Activated naive CD4-positive, alpha-beta T cell (primary cell): ENCODE measurements at places on chromosomes 1 and 21.

GRCh38 chr1:32684167-32684811 lies 18.3 kb downstream of the SYNC start:
- DNase-seq, result no peak

GRCh38 chr1:117779364-117779763 lies 150.1 kb downstream of the GDAP2 start:
- DNase-seq, result no peak

DNA sequence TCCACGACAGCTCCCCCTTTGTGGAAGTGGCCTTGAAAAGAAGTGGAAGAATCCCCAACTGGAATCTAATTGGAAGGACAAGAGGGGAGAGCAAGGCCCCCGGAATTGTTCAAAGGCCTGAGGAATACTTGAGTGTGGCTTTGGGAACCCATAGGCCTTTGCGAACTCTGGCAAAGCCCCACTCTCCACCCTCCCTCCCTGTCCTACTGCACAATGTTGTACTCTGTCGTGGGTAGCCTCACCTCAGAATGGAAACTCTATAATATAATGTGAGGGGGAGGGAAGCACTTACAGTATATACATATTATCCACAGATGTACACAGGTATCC lies 28.5 kb downstream of the PLPP3 start:
- DNase-seq, result no peak

DNA sequence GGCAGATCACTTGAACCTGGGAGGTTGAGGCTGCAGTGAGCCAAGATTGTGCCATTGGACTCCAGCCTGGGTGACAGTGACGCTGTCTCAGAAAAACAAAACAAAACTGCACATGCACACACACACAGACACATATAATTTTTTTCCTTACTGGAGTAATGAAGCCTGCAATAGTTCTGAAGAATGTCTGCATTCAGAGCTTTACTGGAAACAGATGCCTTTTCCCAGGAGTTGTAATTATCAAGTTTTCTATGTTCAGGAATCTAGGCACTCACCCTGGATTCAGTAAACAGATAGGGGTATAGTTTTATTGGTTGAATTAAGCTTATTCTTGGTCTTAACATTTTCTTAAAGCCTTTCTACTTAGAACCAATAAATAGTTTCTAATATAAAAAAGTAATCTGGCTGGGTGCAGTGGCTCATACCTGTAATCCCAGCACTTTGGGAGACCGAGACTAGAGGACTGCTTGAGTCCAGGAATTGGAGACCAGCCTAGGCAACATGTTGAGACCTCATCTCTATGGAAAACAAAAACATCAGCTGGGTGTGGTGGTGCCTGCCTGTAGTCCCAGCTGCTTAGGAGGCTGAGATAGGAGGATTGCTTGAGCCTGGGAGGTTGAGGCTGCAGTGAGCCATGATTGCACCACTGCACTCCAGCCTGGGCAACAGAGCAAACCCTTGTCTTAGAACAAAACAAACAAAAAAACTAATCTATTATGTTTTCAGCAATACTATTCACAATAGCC lies 15.8 kb downstream of the SPEN start:
- DNase-seq, result no peak

DNA sequence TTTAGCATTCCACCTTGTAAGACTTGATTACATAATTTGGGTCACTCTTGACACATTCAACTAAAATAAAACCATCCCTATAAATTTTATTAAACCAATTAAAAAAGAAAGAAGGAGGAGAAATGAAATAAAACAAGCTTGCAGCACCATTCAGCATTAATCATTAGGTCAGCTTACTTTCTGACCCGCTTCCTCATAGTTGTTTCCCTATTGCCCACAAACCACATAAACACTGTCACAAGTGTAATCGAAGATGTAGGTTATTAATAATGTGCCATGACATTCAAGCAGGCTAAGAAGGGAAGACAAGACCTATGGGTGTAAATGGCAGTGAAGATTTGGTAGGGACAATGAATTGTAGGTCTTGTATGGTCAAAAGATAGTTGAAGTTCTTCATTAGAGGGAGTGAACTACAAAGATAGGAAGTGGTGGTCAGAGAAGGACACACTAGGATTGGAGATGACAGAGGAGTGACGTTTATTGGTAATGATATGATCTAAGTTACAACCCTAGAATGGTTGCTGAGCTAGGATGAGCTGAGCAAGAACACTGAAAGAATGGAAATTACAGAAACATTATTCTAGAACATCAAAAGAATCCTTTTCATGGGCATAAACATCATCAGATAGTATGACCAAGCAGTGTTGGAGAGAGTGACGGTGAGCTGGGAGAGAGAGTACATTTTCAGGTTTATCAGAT lies 231.5 kb downstream of the KCNT2 start:
- no peak for DNase-seq

DNA sequence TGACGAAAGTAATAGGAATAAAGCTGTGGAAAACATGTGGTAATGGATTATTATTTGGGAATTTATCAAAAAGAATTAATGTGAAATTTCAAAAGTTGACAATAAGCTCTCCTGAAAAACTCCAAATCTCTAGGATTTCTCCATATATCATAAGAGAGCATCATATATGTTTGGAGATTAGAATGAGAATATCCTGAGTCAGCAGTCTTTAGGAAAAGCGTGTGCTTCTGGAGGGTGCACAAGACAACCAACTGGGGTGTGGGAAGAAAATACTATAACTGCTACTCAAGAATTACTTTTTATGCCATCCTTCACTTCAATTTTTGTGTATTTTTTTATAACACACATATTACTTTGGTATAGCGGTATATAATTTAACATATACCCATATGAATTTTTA lies 19.7 kb downstream of the ELK4 start:
- DNase-seq, result no peak

GRCh38 chr1:117512728-117513321 lies 93.0 kb upstream of the TENT5C start:
- DNase-seq, result no peak

DNA sequence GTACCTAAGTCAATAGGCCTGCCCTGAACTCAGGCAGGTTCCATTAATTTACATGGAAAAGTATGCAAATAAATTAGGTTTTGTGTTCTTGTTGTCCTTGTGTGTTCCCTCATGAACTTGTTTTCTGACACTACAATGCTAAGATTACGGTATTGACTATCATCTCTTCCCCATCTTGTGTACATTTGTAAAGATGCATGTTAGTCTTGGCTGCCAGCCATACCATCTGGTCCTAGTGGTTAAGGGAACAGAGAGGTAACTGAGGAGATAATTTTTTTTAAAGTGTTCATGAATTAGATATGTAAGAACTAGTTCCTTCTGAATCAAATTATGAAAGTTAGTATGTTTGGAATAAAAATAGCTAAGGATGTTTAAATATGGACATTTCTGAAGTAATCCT lies 167.6 kb upstream of the ADAMTS5 start:
- DNase-seq, result no peak

- DNase-seq, result no peak
These were observed 858.7 kb downstream of the USP25 start for GRCh38 chr21:16588433-16588860.

- no peak for DNase-seq
These were observed 11.6 kb upstream of the CD247 start for GRCh38 chr1:167529829-167530474.

DNA sequence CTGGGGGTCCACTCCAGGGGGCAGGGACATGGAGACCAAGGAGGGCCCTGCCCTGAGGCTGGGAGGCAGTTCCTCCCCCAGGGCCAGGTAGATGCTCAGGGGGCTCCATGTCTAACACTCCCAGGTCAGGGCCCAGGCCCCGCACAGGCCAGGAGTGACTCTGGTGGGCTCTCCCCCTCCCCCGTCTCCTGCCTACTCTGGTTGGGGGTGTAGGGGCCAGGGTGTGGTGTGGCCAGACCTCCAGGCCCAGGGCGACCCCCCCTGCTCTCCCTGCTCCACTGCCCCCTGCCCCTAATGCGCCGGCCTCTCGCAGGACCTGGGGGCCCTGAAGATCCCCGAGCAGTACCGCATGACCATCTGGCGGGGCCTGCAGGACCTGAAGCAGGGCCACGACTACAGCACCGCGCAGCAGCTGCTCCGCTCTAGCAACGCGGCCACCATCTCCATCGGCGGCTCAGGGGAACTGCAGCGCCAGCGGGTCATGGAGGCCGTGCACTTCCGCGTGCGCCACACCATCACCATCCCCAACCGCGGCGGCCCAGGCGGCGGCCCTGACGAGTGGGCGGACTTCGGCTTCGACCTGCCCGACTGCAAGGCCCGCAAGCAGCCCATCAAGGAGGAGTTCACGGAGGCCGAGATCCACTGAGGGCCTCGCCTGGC lies 19.7 kb upstream of the CCDC27 start:
- no peak for DNase-seq

DNA sequence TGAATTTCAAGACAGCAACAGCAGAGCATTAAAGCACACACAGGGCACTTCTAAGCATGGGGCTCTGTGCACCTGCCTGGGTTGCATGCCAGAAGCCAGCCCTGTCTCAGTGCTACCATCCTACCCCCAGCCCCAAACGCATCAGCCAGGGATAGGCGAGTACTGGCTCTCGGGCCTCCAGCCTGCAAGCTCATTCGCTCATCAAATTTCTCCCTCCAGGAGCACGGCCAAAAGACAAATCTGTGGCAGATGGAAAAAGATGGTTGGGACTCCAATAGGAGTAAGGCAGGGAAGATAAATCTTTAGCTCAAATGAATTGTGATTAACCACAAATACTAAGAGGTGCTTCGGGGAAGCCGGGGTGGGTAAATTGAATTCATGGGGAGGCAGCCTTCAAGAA lies 189.6 kb downstream of the KAZN start:
- DNase-seq, result no peak

DNA sequence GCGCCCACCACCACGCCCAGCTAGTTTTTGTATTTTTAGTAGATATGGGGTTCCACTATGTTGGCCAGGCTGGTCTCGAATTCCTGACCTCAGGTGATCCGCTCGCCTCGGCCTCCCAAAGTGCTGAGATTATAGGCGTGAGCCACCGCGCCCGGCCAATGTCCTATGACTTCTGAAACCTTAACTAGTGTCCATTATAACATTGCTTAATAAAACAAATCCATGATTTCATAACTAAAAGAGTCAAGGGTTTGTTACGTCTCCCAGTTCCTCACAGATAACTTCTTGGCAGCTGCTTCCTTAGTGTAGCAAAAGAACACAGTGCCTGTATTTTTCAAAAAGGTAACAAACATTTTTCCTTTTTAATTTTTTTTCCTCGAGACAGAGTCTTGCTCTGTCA lies 53.6 kb downstream of the FBXO42 start:
- no peak for DNase-seq

DNA sequence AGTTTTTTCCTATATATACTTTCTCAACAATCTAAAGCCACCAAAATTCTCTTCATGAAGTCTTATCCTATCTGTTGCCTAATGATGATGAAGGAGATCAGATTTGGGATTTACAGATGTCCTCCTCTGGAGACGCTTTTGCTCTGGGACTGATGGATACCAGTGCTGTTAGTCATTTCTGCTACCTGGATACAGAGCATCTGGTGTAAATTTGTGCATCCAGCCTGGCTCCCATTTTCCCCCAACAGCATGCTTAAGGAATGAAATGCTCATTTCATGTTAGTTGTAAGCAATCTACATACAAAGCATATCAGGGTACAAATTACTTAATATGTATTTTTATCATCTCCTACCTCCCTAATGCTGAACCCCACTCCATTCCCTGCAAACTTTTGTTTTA lies 57.7 kb downstream of the HNRNPR start:
- DNase-seq, result no peak

- no peak for DNase-seq
These were observed 2.9 kb upstream of the RPL22 start for GRCh38 chr1:6202256-6202655.

- no peak for DNase-seq
These were observed 29.5 kb downstream of the WDR26 start for GRCh38 chr1:224404916-224405603.

GRCh38 chr1:93710499-93711453 lies 29.1 kb upstream of the BCAR3 start:
- no peak for DNase-seq

DNA sequence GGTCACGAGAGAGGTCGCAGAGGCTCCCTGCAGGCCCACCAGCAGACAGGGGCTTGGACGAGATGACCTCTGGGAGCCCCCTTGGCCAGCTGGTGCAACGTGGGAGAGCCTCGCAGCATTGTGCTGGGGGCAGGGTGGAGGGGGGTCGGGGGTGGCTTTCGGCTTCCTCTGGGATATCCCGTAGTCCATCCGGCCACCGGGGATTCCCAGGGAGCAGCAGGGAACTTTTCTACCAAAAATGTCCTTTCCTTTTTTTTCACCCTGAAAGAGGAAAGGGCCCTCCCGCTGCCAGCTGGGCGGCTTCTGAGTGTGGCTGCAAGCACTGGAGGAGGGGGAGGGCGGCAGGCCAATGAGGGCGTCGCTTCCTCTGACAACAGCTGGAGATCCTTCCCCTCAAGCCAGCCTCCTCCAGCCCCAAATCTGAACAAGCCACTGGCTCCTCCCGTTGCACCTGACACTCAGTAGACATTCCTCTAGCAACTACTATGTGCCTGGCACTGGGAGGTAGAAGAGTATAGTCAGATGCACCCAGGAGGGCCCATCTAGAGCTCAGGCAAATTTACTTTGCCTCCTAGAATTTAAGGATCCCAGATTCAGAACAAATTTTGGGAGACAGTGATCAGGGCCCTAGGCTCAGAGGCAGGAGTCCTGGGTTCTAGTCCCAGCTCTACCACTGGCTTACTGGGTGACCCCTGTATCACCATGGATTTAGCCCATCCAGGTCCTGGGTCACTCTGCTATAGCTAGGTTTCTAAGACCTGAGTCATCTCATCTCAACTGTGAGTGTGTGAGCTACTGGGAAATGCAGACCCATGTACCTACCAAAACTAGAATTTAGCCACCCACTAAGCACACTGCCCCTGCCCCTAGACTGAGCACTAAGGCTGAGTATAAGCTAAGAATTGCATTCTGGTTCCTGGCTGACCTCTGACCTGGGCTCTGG lies 2.7 kb downstream of the MOB3C start:
- no peak for DNase-seq

GRCh38 chr1:111275780-111276433 lies 14.7 kb upstream of the CHIA start:
- DNase-seq, result no peak

DNA sequence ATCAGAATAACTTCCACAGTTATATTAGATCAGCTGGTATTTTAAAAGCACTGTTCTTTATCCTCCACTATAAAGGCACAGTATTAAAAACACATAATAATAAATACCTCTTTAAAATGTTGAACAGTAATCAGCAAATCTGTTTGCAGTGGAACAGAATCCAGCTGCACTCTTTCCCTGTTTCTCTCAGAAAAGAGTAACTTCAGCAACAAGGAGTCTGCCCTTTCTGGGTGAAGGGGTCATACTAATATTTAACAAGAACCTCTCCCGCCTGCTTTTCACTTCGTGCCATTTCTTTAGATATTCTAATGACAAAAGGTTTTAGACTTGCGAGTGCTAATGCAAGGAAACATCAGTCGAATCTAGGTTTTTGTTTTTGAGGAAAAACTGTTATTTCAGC lies 194.2 kb upstream of the FMN2 start:
- no peak for DNase-seq

DNA sequence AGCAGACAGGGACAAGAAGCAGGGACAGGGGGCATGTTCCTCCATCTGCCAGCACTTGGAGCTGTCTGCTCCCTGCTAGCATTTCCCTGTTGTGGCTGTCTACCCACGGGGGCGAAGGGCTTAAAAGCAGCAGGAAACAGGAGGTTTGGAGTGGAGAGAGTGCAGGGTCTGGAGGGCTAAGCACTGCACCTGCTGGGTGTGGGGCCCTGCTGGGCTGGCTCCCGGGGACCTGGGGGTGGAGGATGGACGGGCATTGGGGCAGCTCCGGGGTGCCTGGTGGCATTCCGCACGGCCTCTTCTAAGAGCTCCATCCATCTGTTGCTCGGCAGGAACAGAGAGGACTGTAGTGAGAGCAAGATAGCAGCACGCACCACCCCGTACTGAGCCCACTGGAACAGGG lies 21.2 kb downstream of the LRRC71 start:
- no peak for DNase-seq
